ENCODE measurements at places on chromosomes 11 and 22.

DNA sequence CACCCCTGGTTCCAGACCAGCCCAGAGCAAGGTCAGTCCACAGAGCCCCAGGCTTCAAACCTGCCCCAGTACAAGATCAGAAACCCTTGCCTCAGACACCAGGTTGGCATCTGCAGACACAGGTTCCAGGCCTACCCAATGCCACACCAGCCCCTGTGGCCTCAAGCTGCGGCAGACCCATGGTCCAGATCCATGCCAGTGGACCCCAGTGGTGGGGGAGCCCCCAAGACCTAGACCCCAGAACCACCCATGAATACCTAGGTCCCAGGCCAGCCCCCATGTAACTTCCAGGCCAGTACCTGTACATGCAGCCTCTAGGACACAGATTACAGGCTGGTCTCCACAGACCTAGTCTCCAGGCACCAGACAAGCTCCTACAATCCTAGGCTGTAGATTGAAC lies 1019.3 kb downstream of the JRKL start:
- no peak for DNase-seq

- no peak for DNase-seq
These were observed 556.9 kb downstream of the BRD1 start for GRCh38 chr22:49270595-49271368.

- peak; percentile 28 for DNase-seq
These were observed 1.7 kb upstream of the IGSF22 start for GRCh38 chr11:18727479-18728236.

GRCh38 chr11:60944490-60945294 lies 7.3 kb downstream of the SLC15A3 start:
- DNase-seq = no peak

DNA sequence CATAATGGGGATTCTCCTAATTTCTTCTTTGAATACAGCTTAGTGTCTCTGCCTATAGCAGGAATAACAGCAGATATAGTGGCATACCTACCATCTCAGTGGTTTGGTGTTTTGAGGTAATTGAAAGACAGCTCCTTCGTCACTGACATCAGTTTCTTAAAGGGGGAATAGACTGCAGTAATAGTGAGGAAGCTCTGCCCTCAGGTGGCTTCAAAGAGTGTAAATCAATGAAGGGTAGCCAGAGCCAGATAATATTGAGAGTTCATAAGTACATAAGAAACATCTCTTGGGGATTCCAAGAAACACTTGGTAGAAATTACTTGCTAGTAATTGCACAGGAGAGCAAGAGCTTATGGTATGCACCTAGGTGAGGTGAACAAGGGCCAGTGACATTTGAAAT lies 4.4 kb downstream of the OR6M1 start:
- DNase-seq = no peak

DNA sequence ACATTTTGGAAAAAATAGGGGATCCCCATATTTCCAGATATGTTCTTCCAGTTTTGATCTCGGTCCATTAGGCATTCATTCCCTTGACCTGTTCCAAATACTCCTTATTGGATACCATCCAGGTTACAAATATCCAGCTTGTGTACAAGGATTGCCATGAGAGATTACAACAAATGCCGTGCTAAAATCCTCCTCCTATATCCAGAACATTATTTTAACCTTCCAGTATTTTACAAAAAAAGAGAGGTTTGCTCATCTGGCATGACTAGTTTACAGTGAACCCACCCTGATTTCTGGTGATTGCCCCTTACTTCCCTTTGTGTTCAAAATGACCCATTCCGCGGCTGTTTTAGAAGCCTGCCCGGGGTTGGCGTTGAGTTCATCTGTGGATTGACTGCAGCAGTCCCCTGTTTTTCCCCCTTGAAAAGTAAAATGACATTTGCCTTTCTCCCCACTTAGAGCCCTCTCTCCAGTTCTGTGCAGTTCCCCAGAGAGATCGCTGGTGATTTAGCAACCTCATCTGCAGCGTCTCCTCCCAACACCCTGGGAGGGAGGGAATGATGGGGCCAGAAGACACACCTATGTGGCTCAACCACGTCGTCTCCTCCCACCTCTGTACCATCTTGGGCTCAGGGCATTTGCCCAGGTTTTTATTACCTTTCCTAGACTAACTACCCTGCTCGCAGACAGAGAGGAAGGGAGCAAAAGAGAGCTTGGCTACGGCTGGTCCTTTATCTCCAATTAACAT lies 73.6 kb downstream of the DSCAML1 start:
- no peak for DNase-seq

DNA sequence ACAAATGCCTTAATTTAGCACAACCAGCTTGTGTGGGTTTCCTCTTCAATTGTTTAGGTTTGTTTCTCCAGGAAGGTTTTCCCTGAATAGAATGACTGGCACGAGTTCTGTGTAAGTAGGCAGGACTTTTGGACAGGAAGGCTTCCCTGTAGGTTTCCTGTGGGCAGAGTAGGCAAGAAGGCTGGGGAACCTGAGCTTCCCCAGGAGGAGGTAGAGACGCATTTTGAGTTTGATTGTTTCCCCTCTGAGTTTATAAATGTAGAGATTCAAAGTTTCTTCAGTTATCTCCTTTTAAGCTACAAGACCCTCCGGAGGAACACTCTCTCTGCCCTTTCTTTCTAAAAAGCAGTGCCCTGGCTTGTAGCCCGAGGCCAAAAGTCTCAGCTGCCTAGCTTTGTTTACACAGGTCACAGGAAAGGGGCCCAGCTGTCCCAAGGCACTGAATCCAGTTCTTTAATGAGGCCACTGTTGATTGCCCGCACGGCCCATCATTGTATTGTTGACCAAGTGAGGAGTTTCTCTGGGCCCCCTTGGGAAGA lies 66.6 kb upstream of the RDX start:
- no peak for DNase-seq

GRCh38 chr11:72573072-72573854 lies 101.0 kb downstream of the PDE2A start:
- DNase-seq = no peak

DNA sequence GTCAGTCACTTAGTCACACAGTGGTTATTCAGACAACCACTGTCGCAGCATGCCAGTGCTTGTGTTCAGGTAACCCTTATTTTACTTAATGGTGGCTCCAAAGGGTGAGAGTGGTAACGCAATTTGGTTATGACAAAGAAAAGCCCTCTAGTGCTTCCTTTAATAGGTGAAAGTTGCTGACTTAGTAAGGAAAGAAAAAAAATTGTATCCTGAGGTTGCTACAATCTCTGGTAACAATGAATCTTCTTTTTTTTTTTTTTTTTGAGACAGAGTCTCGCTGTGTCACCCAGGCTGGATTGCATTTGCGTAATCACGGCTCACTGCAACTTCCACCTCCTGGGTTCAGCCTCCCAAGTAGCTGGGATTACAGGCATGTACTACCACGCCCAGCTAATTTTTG lies 64.5 kb downstream of the C11orf91 start:
- no peak for DNase-seq

DNA sequence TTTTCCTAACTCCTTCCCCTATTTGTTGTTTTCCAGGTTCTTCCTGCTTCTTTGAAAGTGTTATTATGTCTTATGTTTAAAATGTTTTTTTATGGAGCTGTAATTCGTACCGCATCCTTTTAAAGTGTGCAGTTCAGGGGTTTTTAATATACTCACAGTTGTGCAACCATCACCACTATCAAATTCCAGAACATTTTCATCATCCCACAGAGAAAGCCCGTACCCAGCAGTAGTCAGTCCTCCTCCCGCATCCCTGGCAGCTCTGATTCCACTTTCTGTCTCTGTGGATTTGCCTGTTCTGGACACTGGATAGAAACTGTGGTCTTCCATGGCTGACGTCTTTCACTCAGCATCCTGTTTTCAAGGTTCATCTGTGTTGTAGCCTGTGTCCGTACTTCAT lies 73.7 kb downstream of the JAM3 start:
- DNase-seq = no peak

- no peak for DNase-seq
These were observed 442.9 kb downstream of the INSC start for GRCh38 chr11:15557457-15558230.

DNA sequence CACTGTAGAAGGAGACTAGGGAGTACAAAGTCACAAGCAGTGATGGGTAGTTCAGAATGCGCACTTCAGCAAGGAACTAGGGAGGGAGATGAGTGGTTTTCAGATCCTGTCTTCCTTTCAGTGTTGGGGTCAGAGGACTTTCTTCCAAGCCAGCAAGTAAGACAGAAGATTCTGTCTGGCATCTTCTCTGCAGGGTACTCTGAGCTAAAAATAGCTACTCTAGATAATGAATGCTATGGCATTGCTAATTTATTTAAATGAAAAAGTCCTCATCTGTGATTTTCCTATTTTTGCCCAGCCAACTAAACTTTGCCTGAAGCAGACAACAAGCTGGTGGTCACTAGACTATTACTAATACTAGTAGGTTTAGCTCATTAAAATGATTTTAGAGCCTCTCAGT lies 18.3 kb upstream of the ARL14EP start:
- no peak for DNase-seq

DNA sequence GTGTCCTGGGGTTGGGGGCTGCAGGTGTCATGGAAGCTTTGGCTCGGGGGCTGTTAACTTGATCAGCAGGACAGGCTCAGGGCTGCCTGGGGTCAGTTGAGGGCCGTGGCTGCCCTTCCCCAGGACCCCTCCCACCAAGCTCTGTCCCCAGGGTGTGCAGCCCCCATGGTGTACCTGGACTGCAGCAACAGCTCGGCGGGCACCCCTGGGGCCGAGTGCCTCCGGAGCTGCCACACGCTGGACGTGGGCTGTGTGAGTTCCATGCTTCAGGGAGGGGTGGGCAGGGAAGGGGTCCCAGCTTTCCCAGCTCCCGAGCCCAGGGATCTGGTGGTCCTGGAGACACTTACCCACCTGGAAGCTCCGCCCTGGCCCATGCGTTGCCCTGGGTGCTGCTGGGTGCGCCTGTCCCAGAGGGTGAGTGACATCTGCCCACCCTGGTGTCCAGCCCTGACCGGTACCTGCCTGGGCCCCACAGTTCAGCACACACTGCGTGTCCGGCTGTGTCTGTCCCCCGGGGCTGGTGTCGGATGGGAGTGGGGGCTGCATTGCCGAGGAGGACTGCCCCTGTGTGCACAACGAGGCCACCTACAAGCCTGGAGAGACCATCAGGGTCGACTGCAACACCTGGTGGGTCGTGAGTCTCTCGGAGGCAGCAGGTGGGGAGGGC lies 11.3 kb downstream of the MUC5B start:
- DNase-seq = no peak

GRCh38 chr11:62142043-62142375 lies 18.2 kb downstream of the INCENP start:
- DNase-seq = no peak

- DNase-seq = no peak
These were observed 1.5 kb upstream of the GGT1 start for GRCh38 chr22:24601217-24602104.

GRCh38 chr22:28186641-28187040 lies 267.6 kb upstream of the PITPNB start:
- no peak for DNase-seq

DNA sequence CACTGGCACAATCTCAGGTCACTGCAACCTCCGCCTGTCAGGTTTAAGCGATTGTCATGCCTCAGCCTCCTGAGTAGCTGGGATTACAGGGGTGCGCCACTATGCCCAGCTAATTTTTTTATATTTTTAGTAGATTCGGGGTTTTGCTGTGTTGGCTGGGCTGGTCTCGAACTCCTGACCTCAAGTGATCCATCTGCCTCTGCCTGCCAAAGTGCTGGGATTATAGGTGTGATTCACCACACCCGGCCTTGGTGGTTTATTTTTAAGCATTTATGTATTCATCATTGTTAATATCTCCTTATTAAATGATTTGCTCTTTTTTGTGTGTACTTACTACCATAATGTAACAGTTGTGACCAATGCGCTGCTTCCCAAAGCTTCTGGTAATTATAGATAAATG lies 171.7 kb downstream of the DDX10 start:
- DNase-seq = no peak

- DNase-seq = no peak
These were observed 11.0 kb downstream of the RRAS2 start for GRCh38 chr11:14347991-14348390.

Data from central memory CD4-positive, alpha-beta T cell (primary cell).